EL (cell line): ENCODE measurements at places on chromosomes 16 and 17.
A peak's percentile ranks its signal among the peaks of the same experiment; 100 is the strongest.

DNA sequence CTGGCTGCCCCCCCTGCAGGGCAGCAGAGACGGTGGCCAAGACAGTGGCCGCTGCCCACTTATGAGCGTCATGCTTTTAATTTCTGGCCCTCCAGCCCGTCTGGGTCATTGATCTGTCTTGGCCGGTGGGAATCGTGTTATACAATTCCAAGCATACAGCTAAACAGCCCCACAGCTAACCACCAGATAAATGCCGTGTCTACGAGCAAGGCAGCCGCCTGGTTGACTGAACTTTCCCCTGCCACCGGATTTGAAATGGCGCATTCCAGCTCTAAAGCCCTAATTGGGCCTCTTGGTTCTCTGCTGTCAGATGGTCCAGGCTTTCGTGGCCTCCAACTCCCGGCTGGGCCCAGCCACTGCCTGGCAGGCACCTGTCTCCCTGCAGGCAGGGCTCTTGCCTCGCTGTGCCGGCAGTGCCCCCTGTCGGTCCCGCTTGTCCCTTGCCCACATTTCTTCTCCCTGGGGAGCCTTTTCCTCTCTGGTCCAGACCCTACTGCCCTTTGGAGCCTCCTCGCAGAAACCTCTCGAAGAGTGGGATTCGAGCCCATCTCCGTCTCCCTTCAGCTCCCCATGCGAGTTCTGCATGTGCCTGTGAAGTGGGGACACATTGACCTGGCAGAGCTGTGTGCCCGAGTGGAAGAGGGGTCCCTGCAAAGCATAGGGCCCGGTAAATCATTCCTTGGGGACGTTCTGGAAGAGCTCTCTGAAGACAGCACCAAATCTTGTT is 1.8 kb upstream of the RBFOX3 start:
- peak; percentile 45 for DNase-seq

- DNase-seq, result no peak
Measured at GRCh38 chr16:31081428-31082351, 7.1 kb downstream of the PRSS53 start.

- no peak for DNase-seq
Measured at GRCh38 chr16:10305912-10306311, 79.9 kb upstream of the ATF7IP2 start.

DNA sequence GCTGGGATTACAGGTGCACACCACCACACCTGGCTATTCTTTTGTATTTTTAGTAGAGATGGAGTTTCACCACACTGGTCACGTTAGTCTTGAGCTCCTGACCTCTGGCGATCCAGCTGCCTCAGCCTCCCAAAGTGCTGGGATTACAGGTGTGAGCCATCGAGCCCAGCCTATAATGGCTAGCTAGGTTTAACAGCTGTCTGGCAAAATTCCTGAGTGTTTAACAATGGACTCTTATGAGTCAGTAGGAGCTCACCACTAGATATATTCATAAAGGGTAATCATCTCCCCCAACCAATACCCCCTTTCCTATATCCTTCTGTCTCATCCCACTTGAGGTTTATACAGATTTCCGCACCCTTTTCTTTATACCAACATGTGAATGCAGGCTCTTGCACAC is 91.5 kb upstream of the CDH13 start:
- DNase-seq, result no peak

GRCh38 chr17:57955183-57955931 is at the start of gene CUEDC1:
Gene CUEDC1, minus strand, starts transcription at chr17:57955412. Its CDS starts 69,848 bp downstream, at chr17:57885564.
- DNase-seq, result peak; percentile 64

DNA sequence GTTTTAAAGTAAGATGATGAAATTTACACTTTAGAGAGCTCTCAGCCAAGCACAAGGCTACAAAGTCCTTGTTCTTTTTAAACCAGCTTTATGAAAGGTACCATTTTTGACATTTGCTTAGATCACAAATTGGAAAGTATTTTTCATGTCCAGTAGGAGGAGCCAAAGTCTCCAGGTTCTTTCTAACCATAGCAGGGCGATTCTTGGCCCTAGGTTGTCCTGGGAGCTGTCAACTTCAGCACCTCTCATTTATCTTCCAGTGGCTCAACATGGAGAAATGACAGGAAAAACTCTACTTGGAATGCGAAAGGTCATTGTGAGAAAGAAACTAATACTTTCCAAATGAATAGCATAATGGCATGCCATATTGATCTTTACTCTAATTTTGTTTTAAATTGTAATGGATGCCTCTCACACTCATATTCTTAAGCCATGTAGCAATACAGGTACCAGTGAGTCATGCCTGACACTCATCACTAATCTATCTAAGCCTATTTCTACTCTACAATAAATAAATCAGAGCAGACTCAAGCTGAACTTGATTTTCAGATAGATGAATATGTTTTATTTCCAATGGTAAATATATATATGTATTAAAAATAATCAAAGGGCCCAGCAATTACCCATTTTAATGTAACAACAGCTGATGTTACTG is 919.1 kb upstream of the EEF2KMT start:
- DNase-seq, result no peak

GRCh38 chr17:31444026-31444425 is 52.6 kb downstream of the RAB11FIP4 start:
- DNase-seq, result no peak

GRCh38 chr16:82728901-82729300 is 102.1 kb downstream of the CDH13 start:
- no peak for DNase-seq
